ENCODE measurements at places on chromosomes 7 and 10.

DNA sequence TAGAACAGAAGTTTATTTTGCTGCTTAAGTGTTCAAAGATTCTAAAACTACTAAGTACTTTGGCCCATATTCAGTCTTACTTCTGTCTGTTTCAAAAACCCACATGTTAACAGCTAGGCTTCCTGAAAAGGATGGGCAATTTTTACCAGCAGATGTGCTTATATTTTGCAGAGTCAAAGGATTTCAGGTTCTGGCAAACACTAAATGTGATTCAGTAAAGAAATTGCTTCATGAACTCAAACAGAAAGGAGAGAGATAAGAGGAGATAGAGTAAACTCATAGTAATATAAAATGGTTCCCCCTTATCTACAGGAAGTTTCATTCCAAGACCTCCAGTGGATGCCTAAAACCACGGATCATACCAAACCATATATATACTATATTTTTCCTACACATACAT lies 248.5 kb downstream of the AGMO start:
- no peak for DNase-seq

DNA sequence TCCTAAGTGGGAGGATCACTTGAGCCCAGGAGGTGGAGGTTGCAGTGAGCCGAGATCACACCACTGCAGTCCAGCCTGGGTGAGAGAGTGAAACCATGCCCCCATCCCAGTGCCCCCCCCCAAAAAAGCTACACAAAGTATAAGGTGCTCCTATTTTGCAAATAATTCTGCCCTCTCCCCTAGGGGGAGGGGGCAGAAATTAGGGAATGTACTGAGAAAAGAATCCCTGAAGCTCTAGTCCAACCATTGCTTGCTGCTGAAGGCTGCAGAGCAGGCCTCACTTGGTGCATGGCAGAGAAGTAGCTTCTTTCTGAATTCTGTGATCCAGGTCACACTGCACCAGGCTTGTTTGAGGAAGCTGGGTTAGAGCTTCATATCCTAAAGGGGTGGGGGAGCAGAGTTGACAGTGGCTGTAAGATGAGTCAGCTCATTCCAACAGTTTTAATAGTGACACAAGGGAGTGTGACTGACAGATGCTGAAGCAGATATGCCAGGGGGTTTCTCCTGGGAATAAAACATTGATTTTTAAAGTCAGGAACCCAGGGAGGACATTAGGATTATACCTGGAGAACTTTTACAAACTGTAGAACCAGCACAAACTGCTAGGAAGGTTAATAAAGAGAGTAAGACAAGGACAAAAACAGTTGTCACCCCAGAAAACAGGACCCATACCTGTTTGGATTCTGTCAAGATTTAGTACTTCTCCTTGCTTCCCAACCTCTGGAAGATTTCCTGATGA lies 32.8 kb upstream of the STRIP2 start:
- DNase-seq, result no peak

GRCh38 chr7:122689346-122690109 lies 9.4 kb downstream of the RNF133 start:
- no peak for DNase-seq

DNA sequence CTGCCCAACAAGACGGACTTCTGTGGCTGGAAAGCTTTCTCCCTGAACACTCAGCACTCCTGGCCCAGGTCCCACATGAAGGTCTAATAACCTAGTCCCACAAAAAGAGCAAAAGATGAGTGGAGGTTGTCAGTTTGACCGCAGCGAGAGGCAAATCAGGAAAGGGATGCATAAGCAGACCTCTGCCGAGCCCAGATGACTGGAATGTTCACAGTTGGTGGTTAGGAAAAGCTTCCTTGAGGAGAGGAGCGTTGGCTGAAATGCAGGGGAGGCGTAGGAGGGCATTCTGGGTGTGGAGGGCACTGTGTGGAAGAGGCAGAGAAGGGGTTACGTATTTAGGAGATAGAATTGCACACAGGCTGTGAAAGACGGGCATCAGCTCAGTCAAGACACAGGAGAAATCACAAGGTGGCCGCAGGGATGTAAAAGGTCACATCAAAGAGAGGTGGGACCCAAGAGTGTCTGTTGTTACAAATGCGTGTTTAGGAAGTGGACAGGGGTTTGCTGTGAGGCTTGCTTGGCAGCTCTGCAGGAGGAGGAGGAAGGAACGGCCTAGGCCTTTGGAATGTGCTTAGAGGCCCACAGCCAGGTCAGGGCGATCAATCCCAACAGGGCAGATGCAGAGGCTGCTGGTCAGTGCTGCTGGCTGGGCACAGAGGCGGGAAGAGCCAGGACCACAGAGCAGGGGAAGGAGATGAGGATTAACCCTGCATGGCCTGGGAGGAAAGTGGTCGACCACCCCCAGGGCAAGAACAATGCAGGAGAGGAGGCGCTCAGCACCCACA lies 133.5 kb downstream of the VIPR2 start:
- peak; percentile 2 for DNase-seq

- DNase-seq, result no peak
Measured at GRCh38 chr7:92025260-92025659, 84.6 kb downstream of the AKAP9 start.

- no peak for DNase-seq
Measured at GRCh38 chr7:80415522-80415921, 96.3 kb downstream of the GNAT3 start.

DNA sequence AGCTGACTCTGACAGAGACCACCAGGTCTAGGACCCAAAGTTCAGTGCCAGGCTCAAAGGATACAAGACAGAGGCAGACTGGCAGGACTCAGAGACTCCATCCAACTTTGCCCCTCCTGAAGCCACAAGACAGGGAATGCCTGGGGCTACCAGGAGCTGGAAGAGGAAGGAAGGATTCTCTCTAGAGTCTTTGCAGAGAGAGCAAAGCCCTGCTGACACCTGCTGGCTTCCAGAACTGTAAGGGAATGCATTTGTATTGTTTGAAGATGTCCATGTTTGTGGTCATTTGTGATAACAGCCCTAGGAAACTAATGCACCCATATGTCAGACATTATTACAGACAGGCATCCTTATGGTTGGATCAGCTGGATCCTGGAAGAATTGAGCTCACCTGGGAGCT lies 132.3 kb upstream of the C7orf33 start:
- DNase-seq, result no peak

- no peak for DNase-seq
Measured at GRCh38 chr7:30458311-30458710, 20.3 kb downstream of the NOD1 start.

GRCh38 chr7:104883248-104883717 lies 130.7 kb upstream of the KMT2E start:
- DNase-seq, result no peak

GRCh38 chr7:630111-630511 lies 96.4 kb upstream of the DNAAF5 start:
- no peak for DNase-seq

DNA sequence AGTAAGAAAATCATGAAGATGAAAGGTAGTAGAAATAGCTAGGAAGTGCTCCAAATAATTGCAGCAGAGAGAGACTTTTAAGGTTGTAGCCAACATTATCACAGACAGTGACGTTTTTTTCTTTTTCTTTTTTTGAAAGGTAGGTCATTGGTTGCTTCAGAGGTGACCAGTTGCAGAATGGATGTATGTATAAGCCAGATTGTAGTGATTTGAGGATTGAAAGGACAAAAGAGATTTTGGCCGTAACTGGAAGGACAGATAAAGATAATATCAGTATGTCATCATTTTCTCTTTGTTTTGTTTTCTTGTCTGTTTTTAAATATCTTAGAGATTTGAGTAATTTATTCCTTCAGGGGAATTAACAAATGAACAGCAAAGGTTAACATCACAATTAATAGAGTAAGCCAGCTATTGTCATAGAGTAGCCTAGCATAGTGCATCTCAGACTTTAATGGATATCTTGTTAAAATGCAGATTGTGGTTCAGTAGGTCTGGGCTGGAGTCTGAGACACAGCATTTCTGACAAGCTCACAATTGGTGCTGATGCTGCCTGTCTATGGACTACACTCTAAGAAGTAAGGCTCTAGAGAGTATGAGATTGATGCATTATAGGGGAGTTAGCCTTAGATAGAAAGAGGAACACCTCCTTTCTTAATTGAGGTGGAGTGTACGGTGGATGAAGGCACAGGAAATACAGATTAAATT lies 28.3 kb downstream of the CDK13 start:
- DNase-seq, result no peak

- DNase-seq, result no peak
Measured at GRCh38 chr7:33645104-33645503, 260.2 kb upstream of the BMPER start.

- DNase-seq, result no peak
Measured at GRCh38 chr10:102639537-102639936, 4.7 kb upstream of the TRIM8 start.

- no peak for DNase-seq
Measured at GRCh38 chr7:28748933-28749584, 209.1 kb downstream of the TRIL start.

DNA sequence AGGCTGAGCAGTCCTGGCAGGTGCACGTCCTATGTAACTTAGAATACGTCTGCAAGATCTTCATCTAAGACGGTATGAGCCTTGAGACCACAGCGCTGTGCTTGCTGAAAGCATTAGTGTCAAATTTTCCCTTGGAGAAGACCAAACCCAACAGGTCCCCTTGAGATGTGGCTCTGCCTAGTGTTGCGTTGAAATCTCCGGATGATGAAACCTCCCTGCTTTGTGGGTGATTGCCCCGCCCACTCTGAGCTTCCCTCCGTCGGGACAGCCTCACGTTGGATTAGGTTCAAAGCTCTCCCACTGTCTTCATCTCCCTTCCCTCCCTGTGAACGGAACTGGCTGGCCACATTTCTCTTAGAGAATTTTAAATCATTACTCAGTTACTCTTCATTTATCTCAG lies 102.0 kb downstream of the ADARB2 start:
- DNase-seq, result no peak

DNA sequence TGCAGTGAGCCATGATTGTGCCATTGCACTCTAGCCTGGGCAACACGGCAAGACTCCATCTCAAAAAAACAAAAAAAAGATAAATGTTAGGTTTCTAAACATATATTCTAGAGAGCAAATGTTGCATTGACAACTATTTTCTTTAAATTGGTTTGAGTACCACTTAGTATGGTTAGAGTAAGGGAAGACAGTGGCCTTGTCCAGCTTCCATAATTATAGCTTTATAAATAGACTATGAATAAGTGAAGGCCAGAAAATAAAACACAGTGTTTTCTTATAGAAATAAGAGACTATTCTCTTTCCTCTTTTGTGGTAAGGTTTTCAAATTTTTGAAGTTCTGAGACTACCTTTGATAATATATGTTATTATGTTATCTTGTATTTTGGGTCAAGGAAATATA lies 50.5 kb downstream of the EXOC4 start:
- DNase-seq, result no peak

- DNase-seq, result no peak
Measured at GRCh38 chr7:54827734-54828133, 68.7 kb upstream of the SEC61G start.

GRCh38 chr10:74949843-74950765 lies 123.7 kb downstream of the KAT6B start:
- no peak for DNase-seq

GRCh38 chr7:1492221-1492620 lies 12.0 kb downstream of the INTS1 start:
- DNase-seq, result no peak

DNA sequence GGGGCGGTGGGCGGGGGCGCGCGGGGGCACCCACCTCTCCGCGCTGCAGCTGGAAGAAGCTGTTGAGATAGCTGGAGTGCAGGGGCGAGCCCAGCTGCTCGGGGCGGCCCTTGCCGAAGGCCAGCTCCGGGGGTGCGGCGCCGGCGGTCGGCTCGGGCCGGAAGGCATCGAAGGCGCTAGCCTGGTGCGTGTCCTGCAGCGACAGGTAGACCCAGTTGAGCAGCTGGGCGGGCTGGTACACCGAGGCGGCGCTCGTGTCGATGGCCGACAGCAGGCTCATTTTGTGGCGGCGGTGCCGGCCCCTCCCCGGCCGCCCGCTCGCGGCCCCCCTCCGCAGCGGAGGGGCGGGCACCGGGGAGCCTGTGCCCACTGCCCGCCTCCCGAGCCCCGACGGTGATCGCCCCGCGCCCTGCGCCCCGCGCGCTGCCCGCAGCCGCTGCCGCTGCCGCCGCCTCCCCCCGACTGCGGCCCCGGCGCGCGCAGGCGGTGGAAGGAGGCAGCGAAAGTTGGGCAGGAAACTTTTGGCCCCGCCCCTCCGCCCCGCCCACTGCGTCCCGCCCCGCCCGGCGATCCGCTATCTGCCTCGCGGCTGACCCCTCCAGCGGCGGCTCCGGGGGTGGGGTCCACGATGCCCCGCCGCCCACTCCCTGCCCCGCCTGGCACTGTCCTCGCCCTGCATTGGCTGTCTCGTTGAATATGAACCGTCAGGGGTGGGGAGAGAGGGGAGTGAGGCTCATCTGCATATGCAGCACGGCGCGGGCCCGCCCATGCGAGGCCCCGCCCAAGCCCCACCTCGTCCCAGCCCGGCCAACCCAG lies at the start of gene ZCCHC24:
ZCCHC24 (minus strand) TSS at position 464 of the 816 bp plus-strand sequence; CDS start at position 280, 184 bp downstream.
- DNase-seq, result peak; percentile 93

DNA sequence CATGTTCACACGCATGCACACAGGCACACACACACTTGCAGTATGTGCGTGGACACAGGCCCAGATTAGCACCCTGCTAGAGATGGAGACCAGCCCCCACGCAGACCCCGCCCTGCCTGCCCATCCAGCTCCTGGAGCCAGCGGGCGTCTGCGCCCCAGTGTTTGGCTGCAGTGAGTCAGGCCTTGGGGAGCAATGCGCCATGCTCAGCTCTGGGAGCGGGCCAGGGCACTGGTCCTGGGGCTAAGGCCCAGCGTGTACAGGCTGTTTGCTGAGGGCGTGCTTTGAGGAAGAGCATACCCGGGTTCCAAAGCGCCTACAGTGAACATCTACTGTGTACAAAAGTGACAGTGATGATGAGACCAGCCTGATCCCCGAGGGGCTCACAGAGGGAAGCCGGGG lies 16.0 kb upstream of the ELFN1 start:
- no peak for DNase-seq

DNA sequence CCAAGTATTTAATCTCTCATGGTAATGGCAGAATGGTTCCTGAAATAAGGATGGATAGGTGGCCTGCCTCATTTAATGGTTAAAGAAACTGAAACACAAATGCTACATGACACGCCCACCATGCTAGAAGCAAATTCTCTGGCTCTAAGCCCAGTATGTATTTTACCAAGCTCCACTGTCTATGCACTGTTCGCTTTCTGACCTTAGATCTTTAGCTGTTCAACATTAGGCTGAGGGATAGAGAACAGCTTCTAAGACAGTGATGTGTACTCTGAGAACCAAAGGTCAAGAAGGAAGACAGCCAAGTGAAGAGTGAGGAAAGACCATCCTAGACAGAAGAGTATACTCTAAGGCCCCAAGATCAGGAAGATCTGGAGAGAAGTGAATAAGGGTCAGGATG lies 26.6 kb downstream of the FAM3C start:
- DNase-seq, result no peak

DNA sequence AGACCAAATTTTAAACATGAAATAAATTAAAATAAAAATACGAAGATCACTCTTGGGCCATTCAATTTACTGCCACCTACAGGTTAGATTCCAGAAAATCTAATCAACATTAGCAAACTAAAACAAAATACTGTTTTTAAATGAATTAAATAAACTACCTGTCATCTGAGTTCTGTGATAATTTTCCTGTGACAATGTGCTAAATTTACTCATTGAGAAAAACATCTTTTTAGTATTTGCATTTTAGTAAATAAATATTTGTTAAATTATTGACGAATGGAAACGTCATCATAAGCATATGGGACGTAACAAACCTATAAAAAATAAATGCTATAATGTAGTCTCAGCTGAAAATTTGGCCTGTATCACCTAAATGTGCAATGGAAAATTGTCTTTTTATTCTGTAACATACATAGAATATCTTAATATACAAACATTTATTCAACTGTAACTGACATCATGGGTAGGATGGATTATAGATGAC lies 72.1 kb downstream of the ITGB8 start:
- no peak for DNase-seq

Measured in activated naive CD4-positive, alpha-beta T cell treated with anti-CD3 and anti-CD28 coated beads, Interleukin-2, amount 50 U/mL, for 16 hours (primary cell).